Posterior vena cava (tissue), 2 donors: ENCODE measurements at places on chromosomes 5 and 9. TPM values are rescaled to one million over a fixed set of nuclear protein-coding genes. Genes with fewer than 3 reads are reported as not detected.

GRCh38 chr5:151093476-151093889, 12.6 kb upstream of the TNIP1 start:
- DNase-seq, result no peak

DNA sequence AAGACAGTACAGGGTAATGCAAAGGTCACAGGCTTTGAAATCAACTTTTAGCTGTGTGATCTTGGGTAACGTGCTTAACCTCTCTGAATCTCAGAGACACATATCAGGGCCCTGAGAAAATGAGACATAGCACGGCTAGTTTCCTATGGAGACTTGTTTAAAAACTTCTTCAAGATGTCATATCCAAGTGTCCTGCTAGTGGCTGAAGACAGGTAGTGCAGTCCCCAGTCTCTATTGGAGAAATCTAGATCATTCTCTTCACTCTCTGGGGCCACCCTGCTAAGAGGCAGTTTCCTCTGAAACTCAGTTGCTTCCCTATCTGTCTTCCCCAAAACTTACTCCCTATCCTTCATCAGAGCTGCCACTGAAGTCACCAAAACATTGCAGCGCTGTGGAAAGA, 30.3 kb upstream of the GRXCR2 start:
- DNase-seq, result no peak

- no peak for DNase-seq
Measured at GRCh38 chr9:113337714-113338113, 2.4 kb downstream of the WDR31 start.

DNA sequence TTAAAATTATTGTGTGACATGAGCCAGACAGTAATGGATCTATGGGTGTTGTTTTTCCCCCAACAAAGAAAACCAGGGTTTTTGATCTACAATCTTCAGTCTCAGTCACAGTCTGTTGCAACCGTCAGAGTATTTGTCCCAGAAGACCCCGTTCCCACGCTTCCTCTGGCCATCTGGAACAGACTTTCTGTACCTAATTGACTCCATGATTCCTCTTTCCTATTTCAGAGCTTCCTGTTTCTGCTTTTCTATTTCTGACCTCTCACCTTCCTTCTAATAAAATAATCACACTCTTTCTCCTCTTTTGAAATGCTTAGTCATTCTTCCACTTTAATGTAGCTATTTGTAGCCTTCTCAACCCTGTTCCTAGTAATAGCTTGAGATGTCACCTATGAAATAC, 1044.8 kb downstream of the DTWD2 start:
- DNase-seq, result no peak

UNC5A gene
- total RNA-seq, result 1.0 TPM

- DNase-seq, result no peak
Measured at GRCh38 chr5:14415024-14415697, 166.4 kb upstream of the OTULINL start.

DNA sequence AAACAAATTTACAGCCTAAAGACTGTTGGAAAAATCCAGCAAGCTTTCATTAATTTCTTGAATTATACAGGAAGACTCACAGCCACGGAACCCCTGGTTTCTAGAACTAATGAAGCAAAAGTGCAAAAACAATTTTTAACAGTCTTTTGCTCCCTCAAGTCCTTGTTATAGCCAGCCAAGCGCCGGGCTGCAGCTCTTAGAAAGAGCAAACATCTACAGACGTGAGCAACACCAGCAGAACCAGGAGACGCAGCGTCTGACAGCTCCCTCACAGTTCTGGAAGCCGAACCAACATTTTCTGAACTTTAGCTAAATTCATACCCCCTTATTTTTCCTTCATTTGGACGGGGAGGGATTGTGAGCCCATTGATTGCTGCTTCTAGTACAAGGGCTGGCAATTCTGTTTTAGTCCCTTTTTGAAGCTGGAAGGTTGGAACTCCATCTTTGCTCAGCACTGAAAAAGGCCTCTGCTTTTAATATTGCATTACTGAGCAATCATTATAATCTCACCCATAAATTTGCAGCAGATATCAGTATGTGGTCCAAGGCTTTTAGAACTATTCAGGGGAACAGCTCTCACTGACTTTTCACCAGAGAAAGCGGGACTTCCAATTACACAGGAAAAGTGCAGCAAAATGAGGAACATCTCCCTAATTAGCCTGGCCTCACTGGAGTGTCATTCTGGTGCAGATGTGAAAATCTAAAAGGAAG, 45.8 kb downstream of the AK8 start:
- no peak for DNase-seq

GRCh38 chr9:124267271-124267807, 9.6 kb downstream of the NEK6 start:
- DNase-seq, result no peak

DOK3 gene
- 19.2 TPM for total RNA-seq

DNA sequence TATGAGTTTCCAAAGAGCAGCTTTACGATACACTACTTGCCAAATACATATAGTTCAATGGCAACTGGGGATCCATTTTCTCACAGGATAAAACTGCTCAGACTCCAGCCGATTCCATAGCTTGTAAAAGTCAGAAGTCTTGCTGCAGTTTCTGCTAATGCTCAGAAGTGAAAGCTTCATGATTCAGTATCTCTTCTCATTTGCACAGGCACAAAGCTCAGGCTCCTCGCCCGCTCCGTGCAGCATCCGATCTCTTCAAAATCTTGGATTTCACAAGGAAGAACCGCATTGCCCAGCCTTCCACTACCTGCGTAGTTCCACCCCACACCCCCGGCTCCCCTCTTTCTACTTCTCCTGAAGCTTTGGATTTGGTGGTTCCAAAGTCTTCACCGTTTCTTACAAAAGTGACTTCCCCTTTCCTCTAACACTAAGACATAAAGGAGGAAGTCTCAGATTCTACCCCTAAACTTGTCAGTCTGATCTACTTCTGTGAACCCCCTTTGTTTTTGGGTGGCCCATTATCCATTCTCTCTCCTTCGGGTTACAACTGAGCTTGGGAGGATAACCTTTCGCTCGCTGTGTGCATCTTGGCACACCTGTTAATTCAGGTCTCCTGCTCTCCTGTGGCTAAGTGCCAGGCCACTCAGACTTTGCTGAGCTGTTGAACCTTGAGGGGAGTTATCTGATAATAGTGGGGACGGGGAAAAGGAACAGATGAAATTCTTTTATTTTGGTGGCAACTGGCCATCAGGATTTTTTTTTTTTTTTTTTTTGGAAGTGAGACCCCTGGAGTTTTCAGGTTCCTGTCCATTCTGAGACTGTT, 194.1 kb downstream of the GNA14 start:
- no peak for DNase-seq

DNA sequence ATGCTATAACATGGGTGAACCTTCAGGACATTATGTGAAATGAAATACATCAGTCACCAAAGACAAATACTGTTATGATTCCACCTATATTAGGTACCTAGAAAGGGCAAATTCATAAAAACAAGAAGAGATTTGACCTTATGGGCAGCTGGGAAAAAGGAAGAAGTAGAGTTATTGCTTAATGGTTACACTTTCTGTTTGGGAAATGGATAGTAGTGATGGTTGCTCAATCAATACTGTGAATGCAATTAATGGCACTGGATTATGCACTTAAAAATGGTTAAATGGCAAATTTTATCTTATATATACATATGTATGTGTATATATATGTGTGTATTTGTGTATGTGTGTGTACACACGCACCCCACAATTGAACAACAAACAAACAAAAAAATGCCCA, 15.2 kb downstream of the FKBP15 start:
- no peak for DNase-seq

GRCh38 chr9:99294850-99295461, 72.9 kb downstream of the SEC61B start:
- no peak for DNase-seq

DNA sequence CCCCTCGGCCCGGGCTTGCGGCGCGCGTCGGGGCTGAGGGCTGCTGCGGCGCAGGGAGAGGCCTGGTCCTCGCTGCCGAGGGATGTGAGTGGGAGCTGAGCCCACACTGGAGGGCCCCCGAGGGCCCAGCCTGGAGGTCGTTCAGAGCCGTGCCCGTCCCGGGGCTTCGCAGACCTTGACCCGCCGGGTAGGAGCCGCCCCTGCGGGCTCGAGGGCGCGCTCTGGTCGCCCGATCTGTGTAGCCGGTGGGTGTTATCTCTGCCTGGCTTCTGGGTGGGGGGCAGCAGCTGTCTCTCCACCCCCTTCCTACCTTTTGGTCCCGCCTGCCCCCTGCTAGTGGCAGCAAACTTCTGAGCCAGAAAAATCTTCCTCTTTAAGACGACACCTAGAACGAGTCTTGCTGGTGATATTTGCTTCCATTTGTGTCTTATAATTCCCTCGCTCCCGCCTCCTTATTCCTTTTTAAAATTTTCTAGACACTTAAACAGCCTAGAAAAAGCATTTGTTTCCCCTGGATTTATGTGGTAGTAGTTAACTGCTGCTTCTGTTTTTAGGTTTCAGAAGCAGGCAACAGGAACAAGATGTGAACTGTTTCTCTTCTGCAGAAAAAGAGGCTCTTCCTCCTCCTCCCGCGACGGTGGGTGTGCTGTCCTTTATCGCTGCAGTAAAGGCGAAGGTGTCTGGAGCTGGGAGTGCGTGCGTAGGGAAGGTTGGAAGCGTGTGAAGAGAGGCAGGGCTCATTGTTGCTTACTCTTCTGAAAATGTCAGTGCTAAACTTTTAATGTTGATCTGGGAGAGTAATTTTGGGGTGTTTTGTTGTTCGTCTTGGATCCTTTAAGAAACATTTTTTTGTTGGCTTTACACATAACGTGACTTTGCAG, 554 bp downstream of the JAK2 start:
- DNase-seq, result peak; percentile 79

GRCh38 chr9:111663301-111663823, 2.0 kb downstream of the GNG10 start:
- DNase-seq, result no peak

PCDHA11 gene
- 0.14 TPM for total RNA-seq

- DNase-seq, result no peak
Measured at GRCh38 chr5:10896016-10896415, 135.0 kb upstream of the DAP start.

ADRB2 gene
- total RNA-seq, result 3.3 TPM

- DNase-seq, result no peak
Measured at GRCh38 chr5:98957307-98957706, 28.5 kb upstream of the CHD1 start.

CCIN gene
- total RNA-seq, result 2.0 TPM

ARL10 gene
- total RNA-seq, result 15.2 TPM

DNA sequence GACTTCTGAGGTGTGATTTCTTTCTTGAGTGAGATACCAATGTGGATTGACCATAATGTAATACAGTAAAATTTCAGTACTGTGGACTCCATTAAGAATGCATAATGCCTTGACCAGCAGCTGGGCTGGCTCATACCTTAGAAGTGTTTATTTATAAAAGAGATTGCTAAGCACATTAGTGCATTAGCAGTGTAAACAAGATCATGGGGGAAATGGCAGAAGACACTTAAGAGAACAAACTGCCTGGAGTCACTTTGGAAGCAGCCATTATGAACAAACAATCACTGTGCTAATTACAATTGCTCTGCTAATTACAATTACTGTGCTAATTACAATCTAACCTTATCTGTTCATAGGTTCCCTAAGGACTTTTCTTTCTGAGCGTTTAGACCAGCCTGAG, 104.2 kb downstream of the TRIM32 start:
- no peak for DNase-seq

DNA sequence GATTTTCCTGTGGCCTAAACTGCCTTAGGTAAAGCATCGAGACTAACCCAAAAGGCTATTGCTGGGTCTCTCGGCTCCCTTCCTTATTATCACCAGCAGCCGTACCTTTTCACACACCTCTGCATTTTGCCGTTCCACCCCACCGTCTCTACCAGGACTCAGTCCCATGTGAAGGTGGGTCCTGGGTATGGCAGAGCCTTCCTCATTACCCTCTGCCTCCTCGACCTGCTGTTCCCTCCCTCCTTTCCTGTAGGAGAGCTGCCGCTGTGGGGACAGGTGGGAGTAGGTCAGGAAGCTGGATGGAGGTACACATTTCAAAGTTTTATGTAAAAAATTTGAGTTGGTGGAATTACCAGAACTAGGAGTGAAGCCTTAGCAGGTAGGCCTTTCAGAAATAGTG, 1.8 kb downstream of the CCL28 start:
- DNase-seq, result no peak

GRCh38 chr9:118689280-118689679, 680.0 kb downstream of the BRINP1 start:
- no peak for DNase-seq

- DNase-seq, result no peak
Measured at GRCh38 chr9:34125681-34126206, 754 bp downstream of the DCAF12 start.
